ENCODE measurements at places on chromosomes 16 and 17.

- DNase-seq, result no peak
Measured at GRCh38 chr16:49884033-49885015, 28.4 kb upstream of the ZNF423 start.

DNA sequence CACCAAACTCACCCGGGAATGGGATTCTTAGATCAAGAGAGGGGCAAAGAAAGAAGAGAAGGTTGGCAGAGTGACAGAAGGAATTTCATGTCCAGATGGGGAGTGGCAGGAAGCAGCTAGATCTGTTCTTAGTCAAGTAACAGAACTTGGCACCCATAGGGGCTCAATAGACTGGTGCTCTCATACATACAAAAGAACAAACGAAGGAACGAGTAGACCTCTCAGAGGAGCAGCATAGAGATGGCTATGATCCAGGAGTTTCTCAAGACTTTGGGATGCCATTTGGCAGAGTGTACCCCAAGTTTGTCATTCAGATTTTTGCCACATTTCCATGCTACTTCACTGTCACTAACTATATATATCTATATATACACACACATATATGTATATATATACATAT, 47.9 kb downstream of the GINS3 start:
- no peak for DNase-seq

GRCh38 chr17:74176546-74177001, 26.9 kb upstream of the RPL38 start:
- DNase-seq, result no peak

GRCh38 chr17:76142585-76143041, 1.6 kb upstream of the FOXJ1 start:
- peak; percentile 54 for DNase-seq

DNA sequence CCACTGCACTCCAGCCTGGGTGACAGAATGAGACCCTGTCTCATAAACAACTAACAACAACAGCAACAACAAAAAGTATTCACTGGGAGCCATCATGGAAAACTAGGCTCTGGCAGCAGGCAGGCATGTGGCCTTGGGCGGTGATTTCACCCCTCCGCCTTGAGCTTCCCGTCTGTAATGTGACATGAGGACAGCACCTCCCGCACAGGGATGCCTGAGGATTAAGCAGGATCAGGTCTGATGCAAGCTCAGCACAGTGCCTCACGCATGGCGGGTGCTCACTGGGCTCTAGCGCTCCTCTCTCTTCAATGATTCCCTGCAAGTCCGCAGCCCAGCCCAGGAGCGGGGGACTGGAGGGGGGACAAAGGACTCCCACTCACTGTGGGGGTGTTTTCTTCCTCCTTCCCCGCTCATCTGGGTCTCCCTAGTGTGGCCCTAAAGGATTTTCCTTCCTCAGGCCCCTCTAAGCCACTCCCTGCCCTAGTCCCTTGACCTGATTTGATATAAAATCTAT, 2.8 kb downstream of the PLCD3 start:
- no peak for DNase-seq

DNA sequence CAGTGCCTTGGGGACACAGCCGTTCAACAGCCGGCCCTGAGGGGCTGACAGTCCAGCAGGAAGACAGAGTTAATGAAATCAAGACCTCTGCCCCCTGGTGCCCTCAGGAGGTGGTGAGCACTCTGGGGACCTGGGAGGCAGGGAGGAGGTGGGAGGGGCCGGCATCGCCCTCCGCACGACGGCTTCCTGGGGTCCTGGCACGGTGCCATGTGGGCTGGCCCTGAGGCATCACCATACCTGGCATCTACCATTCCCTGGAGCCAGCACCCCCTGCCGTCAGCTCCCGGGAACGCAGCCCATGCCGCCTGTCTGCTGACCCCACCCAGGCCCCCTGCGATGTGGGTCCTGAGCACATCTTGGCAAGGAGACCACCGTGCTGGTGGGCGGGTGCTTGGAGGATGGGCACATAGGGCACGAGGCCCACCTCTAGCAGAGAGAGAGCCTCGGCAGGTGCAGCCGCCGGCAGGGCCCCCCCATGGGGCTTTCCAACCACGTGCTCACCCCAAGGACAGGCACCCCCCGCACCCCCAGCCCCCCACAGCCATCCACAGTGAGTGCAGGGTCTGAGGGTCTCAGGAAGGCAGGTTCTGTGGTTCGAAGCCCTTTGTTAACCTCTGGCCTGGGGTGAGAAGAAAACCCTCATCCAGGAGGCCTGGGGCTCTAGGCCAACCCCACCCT, 52.5 kb downstream of the ZFPM1 start:
- DNase-seq, result no peak

DNA sequence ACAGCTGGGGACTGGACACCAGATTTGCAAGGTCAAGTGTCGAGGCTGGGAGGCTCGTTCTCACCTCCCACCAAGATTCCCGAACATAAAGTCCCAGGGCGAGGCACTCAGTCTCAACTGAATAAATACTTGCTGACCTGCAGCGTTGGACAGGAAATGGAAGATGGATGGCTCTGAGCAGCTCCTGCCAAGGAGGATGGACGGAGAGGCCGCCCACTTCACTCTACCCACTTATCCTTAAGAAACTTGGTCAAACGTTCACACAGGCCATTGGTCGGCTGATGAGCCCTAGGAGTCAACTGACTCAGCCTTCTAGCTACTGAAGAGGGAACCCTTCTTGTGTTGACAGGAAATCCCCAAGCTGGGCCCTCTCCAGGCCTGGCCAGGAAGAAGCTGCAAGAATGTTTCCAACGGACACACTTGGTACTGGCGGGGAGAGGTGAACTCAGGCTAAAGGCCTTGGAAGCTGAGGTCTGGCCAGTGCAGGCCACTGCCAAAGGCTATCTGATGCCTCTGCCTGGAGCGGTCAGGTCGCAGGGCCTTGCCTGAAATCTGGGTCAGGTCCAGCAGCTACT, 50.0 kb downstream of the VAC14 start:
- no peak for DNase-seq

- no peak for DNase-seq
Measured at GRCh38 chr16:11152677-11153331, 103.2 kb downstream of the SOCS1 start.

DNA sequence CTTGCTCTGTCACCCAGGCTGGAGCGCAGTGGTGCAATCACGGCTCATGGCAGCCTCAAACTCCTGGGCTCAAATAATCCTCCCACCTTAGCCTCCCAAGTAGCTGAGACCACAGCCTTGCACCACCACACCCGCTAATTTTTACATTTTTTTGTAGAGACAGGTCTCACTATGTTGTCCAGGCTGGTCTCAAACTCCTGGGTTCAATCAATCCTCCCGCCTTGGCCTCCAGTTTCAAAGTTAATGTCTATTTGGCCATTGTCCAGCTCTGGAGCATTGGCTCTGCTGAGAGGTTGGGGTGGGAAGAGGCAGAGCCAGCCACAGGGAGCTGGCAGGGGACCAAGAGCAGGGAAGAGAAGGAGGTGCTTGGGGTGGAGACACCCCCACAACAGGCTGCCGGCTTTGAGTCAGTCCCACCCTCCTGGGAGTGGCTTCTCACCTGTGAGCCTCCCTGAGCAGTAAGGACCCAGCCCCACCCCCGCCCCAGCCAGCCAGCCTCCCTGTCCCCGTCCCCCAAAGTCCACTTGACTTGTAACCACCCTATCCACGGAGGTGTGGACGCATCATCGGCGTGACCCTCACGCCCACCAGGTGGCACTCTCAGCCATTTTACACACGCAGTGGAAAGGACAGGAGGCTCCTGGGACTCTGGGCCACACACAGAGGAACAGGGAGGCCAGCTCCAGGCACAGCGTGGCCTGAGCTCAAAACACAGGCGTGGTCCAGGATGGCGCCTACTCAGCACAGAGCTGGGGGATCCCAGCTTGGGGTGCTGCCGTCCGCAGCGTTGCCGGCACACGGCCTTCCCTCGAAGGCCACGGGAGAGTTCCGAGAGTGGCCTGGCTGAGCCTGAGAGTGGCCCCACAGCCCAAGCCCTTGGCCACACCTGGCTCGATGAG, 22.8 kb upstream of the PVALEF start:
- DNase-seq, result no peak

- no peak for DNase-seq
Measured at GRCh38 chr16:782766-783403, 5.3 kb downstream of the RPUSD1 start.

DNA sequence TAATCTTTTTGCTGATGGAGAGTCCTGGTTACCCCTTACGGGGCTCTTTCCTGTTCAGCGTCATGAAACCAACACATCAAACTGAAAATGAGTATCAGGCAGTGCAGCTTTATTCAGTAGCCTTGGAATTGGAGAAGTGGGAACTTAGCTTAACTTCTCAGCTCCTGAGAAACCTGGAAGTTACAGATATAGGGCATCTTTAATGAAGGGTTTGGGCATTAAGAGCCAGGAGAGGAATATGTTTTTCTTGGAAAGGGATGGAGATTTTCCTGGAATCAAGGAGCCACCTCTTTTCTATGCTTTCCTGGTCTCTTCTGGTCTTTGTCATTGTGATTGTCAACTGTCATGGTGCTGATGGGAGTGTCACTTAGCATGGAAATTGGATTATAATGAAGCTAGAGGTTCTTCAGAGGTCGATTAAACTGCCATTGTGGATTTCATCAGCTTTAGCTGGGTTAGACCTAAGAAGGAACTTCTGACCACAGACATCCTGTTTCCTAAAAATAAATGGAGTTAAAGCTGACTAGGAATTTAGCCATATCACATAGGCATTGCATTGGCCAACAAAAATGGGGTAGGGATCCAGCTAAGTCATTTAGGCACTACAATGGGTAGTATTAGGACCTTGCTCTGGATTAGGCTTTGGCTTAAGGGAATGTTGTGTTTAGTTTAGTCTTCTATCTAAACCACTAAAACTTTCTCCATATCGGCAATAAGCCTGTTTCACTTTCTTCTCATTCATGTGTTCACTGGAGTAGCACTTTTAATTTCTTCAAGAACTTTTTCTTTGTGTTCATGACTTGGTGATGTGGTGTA, 186.4 kb downstream of the BCAS3 start:
- DNase-seq, result no peak

GRCh38 chr17:40230670-40231069, 11.6 kb downstream of the WIPF2 start:
- no peak for DNase-seq

GRCh38 chr17:17496189-17497064, at the start of gene RASD1:
Gene RASD1 (minus strand): TSS chr17:17496395. CDS start chr17:17496181, 214 bp downstream.
- peak; percentile 85 for DNase-seq

- DNase-seq, result no peak
Measured at GRCh38 chr16:26688699-26689098, 378.0 kb upstream of the C16orf82 start.

- DNase-seq, result no peak
Measured at GRCh38 chr17:39229274-39229913, 3.6 kb upstream of the STAC2 start.

GRCh38 chr17:61567045-61567802, 23.8 kb downstream of the NACA2 start:
- no peak for DNase-seq

GRCh38 chr17:66733759-66734158, 101.2 kb upstream of the CACNG5 start:
- no peak for DNase-seq

DNA sequence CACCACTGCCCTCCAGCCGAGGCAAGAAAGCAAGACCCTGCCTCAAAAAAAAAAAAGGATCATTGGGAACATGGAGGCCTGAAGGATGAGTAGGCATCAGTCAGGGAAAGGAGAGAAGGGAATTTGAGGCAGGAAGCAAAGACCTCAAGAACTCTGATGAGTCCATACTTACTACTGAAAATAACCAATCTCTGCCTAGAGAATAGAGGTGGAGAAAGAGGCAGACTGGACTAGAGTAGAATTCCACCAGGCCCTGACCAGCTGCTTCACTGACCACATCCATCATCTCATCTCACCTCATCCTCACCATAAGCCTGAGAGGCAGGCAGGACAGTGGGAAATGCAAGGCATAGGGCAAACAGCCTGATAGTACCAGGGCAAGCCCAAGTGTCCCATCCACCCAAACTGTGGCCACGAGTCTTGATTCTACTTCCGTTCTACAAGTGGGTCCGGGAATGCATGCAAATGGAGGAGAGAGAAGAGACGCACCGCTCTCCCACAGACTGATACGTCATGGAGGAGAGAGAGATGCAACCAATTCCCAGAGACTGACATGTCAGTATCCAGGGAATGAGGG, 17.1 kb downstream of the ANKRD11 start:
- no peak for DNase-seq
